ENCODE measurements at places on chromosomes 13 and 19. TPM values are rescaled to one million over a fixed set of nuclear protein-coding genes. Genes with fewer than 3 reads are reported as not detected.
A peak's percentile ranks its signal among the peaks of the same experiment; 100 is the strongest.

Gene GNG7
- 3.2 TPM for total RNA-seq

Gene LRRC8E
- total RNA-seq = not detected

Gene CLDN10
- total RNA-seq = not detected

Gene ETV2
- 0.40 TPM for total RNA-seq

Gene SUPT20H
- total RNA-seq = 41.7 TPM

Gene KCNJ14
- 0.64 TPM for total RNA-seq

Gene CASP14
- total RNA-seq = not detected

Gene EHD2
- 0.37 TPM for total RNA-seq

- peak; percentile 28 for DNase-seq
Observed at GRCh38 chr19:37977992-37978391, 71.0 kb downstream of the SIPA1L3 start.

DNA sequence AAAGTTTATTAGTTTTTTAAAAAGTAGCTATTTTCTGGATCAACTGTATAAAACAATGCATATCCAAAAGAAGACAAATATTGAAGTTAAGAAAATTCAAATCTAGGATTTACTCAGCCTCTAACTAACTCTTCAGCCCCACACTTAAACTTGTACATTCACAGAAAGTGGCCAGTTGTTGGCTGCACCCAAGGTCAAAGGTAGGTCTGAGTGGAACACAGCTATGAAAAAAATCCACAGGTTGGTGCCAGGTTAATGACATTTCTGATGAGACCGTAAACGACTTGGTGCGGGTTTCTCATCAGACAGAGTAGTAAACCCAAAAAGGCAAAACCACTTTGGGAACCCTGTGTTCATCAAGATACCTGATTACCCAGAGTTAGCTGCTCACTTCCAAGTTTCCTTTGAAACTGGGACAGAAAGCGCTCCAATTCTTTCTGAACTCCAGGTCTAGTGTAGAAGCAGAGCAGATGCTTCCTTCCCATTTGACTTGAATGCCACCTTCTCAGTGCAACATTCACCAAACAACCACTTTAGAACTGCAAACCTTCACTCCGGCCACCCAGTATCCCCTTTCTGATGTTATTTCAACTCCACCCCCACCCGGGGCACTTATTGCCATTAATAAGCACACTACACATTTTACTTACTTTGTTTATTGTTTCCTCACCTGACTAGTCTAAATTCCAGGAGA, 208.3 kb upstream of the STARD13 start:
- no peak for DNase-seq

- DNase-seq = peak; percentile 58
Observed at GRCh38 chr19:38852231-38853044, 2.7 kb upstream of the HNRNPL start.

DNA sequence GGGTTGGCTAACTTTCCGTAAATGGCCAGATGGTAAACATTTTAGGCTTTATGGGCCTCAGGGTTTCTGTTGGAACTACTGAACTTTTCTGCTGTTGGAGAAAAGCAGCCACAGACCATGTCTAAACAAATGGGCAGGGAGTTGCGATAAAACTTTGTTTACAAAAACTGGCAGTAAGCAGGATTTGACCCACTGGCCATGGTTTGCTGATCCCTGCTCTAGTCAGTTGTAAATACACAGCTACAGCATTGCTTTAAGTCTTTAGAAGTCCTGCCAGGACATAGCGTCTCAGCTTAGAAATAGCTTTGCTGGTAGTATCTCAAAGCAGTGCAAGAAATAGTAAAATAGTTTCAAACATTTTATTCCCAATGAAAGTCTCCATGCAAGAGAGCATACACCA, 88.4 kb downstream of the NALCN start:
- DNase-seq = no peak

DNA sequence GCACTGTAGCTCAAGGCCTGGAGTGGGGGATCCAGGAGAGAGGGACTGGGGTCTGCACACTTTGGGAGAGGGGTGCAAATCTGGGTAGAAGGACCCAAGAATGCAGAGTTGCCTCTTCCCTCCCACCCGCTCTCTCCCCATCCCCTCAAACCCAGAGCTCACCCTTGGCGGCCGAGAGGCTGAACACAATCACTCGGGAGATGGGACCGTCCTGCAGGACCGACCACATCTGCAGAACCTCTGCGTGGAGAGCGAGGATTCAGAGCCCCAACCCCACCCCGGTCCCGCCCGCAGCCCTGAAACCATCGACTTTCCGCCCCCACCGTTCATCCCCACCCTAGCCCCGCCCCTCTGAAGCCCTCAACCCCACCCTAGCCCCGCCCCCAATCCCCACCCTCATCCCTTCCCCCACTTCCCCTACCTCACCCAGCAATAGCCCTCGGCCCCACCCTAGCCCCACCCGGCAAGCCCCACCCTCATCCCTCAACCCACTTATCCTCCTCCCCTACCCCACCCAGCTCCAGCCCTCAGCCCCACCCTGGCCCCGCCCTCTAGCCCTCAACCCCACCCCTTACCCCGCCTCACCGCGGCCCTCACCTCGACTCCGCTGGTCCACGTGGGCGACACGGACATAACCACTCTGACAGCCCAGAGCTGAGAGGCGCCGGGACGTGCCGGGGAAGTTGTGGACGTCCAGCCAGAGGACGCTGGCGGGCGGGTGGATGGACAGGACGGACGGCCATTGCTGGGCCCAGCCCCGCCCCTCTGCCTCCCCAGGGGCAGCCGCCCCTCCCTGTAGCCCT, 4.1 kb downstream of the KPTN start:
- no peak for DNase-seq

DNA sequence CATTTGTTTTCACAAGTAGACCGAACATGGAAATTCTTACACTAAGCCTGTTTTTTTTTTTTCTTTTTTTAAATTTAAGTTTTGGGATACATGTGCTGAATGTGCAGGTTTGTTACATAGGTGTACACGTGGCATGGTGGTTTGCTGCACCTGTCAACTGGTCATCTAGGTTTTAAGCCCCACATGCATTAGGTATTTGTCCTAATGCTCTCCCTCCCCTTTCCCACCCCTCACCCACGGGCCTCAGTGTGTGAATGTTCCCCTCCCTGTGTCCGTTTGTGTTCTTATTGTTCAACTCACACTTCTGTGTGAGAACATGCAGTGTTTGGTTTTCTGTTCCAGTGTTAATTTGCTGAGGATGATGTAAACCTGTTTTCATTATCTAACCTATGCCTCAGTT, 2.6 kb downstream of the NLRP4 start:
- no peak for DNase-seq

- no peak for DNase-seq
Observed at GRCh38 chr19:58560921-58561320, 2.5 kb upstream of the UBE2M start.

DNA sequence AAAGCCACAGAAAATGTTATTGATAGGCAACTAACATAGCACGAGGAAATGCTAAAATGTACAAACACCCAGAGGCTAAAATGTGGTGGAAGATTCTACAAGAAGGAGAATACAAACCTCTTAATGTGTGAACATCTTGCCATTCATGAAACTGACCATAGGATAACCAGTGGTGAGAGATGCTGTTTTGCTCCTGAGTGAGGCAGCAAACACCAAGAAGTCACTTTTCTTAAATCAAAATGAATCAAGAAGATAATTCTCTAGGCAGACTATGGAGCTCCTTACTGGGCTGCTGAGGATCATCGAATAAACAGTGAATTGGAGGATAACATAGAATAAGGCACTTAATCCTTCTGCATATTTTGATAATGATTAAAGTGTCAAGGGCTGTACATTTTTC, 375.4 kb upstream of the SLITRK6 start:
- DNase-seq = peak; percentile 38

- DNase-seq = no peak
Observed at GRCh38 chr13:95480791-95481780, 71.4 kb upstream of the CLDN10 start.

DNA sequence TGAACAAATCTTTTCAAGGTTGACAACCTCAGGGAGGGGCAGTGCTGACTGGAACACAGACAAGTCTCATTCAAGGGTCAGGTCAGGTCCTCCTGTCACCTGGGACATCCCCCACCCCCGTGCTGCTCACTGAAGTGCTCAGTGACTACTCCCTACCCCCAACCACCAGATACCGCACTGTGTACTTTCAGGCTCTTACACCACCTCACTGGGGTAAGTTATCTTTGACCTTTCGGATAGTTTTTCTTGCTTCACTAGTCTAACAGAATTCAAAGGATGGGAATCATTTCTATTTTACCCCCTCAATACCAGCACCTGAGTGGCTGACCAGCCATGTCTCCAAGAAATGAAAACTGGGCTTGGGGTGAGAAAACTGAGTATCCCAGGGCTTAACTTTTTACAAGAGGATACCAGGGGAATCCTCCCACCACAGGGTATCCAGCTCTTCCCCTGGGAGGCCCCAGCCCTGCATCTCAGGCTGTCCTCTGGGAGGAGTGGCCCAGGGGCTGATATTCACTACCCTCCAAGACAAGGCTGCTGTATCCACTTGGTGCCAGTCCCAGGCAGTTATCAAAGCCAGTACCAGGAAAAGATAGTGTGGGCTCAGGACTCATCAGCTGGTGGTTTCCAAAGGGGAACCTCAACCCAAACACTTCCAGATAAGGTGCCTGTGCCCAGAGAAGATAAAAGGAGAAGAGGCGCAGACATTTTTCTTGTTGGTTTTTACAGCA, 2.1 kb downstream of the ZNF563 start:
- no peak for DNase-seq

DNA sequence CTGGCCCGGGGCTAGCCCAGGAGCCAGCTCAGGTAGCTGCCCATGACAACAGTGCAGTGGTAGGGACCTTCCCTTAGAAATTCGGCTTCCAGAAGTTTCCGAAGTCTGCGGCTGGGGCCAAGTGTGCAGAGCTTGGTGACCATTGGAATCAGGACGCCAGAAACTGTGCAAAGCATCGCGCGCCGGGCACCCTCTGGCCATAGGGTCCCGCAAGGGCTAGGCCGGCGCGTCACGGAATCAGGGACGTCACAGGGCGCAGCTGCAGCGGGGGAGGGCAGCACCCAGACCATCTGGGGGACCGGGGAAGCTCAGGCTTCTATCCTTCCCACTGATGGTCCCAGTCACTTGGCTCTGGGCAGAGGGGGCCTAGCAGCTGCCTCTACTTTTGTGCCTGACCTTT, 219.1 kb downstream of the MTUS2 start:
- no peak for DNase-seq

All from SK-MEL-5 (cell line).